ENCODE measurements at places on chromosomes 5 and 9.
A peak's percentile ranks its signal among the peaks of the same experiment; 100 is the strongest.

DNA sequence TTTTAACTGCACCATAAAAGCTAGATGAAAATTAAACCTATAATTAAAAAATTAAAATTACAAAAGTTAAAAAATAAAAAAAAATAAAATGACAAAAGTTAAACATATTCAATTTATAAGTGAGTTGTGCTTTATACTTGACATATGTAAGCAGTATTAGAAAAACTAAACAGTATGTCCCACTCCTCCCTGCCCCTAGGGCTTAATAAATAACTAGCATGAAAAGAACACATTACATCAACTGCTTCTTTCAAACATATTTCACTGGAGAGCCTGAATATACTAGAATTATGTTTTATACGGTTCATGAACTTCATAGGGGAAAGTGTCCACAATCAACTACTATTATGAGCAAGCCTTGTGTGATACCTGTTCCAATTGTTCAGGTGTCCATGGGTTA lies 47.6 kb downstream of the ECPAS start:
- no peak for DNase-seq

DNA sequence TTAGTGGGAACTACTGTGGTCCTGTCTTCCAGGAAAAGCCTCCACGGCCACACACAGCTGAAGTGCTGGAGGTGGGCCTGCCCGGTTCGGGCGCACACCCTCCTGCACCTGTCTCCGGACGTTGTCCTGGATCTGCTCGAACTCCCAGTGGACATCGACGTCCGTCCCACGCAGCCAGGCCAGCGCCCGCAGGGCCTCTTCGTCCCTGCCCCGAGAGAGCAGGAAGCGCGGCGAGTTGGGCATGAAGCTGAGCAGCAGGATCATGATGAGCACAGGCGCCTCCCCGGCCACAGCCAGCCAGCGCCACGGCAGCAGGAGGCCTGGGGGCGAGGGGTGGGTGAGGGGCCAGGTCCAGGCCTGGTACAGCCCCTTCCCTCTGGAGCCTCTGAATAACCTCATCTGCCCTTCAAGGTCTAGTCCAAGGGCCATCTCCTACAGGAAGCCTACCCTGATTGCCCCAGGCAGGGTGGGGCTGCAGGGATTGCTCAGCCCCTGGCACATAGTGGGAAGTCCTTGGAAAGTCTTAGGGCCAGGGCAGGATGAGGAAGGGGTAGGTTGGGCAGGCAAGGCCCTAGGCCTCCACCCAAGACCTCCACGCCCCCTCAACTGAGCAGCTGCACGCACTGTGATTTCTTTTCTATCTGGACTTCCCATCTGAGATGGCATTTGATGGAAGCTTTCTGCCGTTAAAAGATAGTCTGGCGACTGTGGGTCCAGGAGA lies 3.4 kb downstream of the SLC2A6 start:
- no peak for DNase-seq

- no peak for DNase-seq
Observed at GRCh38 chr5:95843733-95844223, 21.3 kb upstream of the GLRX start.

- DNase-seq = no peak
Observed at GRCh38 chr5:178290376-178290775, 57.8 kb upstream of the PHYKPL start.

DNA sequence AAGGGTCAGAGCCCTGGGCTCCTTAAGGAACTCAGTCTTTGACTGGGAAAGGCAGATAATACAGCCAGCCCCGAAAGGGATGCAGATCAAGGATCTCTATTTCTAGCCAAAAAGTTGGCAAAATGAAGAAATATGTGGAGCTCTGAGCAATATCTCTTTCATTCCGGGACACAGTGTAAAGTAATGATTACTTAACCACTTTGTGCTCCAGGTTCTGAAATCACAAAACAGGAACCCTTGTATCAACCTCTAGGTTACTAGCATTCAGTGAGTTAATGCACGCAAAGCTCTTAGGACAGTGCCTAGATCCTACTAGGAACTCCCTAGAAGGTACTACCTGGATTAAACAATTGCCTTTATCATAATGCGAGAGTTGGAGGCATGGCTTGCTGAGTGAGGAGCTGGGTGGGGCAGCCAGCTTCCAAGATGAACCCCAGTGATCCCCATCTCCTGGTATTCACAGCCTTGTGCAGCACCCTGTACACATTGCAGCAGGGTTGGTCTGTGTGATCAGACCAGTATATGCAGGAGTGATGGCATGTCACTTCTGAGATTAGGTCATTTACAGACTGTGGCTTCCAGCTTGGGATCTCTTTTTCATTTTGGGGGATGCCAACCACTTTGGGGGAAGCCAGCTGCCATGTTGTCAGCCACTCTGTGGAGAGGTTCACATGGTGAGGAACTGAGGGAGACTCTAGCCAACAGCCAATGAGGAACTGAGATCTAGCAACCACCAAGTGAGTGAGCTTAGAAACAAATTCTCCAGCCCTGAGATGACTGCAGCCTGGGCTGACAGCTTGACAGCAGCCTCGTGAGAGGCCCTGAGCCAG lies 103.1 kb upstream of the SLC44A1 start:
- no peak for DNase-seq

DNA sequence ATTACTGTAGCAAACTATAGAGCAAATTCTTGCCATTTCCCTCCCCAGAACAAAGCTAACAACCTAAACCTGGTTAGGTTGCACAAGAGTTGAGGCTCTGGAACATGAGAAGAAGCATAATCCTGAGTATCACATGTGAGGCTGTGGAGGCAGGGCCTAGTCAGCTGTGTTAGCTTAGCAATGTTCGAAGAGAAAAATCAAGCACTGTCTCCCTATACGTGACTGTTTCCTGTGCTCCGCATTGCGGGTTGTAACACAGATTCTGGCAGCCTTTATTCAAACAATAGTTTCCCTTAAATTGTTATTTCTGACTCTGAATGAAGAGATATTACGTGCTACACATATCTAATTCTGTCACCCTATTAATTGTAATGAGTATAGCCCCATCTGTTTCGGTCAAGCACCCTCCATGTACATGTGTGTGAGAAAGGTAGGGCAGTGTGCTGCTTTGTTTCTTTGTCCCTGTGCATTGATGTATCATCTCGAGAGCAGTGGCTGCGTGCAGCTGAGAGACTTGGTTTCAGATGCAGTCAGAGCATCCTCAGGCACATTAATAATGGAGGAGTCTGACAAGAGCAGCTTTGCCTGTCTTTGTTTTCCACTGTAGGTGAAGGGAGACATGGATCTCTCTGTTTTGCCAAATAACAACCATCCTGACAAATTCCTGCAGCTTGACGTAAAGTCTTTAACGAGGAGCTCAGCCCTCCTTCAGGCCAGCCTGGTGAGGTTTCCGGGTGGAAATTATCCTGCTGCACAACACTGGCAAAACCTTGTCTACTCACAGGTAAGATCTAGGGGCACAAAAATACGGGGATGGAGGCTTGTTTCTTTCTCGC lies at the start of gene MINAR2:
MINAR2 (plus strand) TSS at position 523 of the 836 bp plus-strand sequence; CDS start at position 620, 97 bp downstream.
- no peak for DNase-seq

DNA sequence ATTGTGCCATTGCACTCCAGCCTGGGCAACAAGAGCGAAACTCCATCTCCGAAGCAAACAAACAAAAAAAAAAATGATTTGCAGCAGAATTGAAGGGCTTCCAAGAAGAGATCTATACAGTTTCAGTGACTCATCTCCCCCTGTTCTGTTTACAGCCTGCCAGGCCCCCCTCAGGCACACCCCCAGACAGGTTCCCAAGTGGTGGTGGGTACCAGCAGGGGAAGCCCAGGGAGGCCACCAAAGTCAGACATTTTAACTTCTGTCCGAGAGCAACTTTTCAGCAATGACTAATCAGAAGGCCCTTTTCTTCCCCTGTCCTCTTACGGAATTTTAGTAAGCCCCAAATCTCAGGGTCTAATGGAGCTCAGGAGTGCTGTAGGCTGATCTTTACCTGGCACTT lies 98.7 kb downstream of the PAX5 start:
- DNase-seq = no peak

GRCh38 chr5:72556351-72557166 lies 49.3 kb upstream of the ZNF366 start:
- DNase-seq = peak; percentile 88

GRCh38 chr9:14923701-14924100 lies 13.5 kb upstream of the FREM1 start:
- no peak for DNase-seq

- peak; percentile 66 for DNase-seq
Observed at GRCh38 chr5:36696059-36696673, 89.8 kb downstream of the SLC1A3 start.

DNA sequence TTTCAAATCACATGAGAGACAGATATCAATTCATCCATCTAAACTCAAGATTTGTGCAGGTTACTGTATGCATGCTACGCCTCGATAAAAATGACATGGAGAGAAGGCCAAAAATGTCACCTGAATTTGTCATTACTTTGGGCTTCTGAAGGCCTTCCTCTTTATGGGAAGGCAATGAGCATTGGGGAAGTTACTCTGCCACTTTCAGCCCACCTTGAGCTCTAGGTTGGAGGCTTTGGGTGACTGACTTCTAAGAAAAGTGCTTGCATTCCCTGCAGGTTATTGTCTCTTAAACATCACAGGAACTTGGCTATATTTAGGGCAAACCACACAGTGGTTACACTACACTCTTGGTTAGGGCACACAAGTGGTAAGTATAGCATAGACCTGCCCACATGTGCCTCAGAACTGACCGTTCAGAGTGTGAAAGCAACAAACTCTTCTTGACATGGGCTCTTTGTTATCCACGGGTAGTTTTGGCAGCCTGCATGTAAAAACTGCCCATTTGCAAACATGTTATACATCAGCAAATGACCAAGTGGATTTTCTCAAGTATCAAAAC lies 169.5 kb downstream of the ZNF608 start:
- DNase-seq = no peak

DNA sequence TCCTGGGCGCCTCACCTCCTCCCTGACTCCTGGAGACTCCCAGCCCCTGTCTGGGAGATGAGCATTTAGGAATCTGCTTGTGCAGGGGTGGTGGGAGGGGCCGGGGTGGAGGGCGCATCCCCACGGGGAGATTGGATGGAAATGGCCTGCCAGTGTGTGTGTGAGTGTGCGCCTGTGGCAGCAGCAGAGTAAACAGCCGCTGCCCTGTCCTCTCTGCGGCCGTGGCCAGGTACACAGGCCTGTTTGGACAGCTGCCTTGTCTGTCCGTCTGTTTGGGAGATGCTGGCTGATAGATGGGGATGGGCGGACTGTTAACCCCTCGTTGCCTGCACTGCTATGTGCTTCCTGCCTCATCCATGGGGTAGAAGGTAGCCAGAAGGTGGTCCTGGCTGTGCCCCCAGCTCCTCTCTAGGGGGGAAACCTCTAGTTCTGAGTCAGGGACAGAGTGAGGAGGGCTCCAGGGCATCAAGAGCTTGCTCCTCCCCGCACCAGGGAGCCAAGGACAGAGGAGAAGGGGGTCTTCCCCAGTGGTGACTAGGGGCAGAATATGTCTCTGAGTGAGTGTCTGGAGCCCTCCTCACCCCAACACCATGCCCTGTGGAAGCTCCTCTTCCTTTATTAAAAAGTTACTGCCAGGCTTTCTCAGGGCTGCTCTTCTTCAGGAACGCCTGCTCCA lies 60.1 kb downstream of the LMX1B start:
- DNase-seq = no peak

DNA sequence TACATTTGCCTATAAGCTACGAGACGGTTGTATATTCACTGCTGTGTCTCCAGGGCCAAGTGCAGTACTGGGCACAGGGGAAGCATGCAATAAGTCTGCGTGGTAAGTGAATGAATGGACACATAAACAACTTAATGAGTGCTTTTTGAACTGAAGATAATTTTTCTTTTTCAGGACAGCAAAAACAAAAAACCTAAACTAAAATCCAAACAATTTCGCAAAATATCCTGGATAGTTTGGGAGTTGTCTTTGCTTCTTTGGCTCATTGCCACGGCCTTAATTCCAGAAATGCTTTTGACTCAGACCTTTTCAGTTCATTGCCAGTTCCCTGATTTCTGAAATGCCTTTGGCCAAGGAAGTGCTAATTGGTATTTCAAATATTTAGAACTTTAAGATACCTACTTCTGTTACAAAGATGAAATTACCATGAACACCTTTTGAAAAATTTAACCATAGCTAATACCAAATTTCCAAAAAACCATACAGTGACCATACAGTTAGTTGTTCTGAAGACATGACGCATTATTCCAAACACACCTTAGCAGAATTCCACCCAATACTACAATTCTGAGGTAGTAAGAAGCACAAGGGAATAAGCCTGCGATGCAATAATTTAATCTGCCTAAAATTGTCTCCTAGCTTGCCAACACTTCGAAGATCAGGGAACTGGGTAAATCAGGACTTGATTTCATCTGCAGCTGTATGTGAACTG lies 42.8 kb downstream of the TEK start:
- DNase-seq = no peak

GRCh38 chr9:138101444-138102234 lies 224.1 kb downstream of the CACNA1B start:
- peak; percentile 19 for DNase-seq

- DNase-seq = no peak
Observed at GRCh38 chr5:90844931-90845330, 286.3 kb downstream of the ADGRV1 start.

GRCh38 chr5:129410488-129410887 lies 49.6 kb upstream of the ADAMTS19 start:
- DNase-seq = no peak

- peak; percentile 77 for DNase-seq
Observed at GRCh38 chr9:35945341-35946018, 12.5 kb downstream of the OR2S2 start.

DNA sequence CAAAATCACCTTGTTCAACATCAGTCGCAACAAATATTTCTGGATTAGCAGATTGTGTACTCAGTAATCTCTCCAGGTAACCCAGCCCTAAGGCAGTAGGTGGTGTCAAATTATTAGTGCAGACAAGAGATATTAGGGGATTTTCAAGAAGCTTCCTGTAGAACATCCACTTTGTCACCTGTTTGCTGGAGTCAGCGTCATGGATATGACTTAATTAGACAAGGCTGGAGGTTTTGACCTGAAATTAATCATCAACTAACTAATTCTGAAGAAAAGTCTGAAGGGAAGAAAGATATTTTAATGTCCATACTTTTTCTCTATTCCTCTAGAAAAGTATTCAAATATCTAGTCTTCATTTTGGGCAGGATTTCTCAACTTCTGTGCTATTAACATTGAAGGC lies 91.4 kb upstream of the CCDC112 start:
- DNase-seq = no peak

DNA sequence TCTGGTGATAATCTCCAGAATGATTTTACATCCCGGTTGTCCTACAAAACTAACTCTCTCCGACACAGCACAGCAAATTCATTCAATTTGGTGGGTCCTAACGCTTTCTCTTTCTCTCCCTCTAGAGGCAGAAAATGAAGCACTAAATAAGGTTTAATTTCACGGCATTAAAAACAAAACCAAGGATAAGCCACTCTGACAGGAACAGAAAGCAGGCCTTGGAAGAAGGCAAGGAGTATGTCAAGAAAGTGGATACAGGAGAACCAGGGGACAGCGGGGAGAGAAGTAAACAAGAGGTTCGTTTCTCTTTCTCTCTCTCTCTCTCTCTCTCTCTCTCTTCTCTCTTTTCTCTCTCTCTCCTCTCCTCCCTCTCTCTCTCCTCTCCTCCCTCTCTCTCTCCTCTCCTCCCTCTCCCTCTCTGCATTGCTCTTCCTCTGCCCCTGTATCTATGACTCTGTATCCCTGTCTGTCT lies 49.8 kb downstream of the EBF1 start:
- no peak for DNase-seq

- no peak for DNase-seq
Observed at GRCh38 chr5:147427521-147428401, 82.1 kb downstream of the DPYSL3 start.
